H7 (cell line): ENCODE measurements at places on chromosomes 13 and 19. TPM values are rescaled to one million over a fixed set of nuclear protein-coding genes. Genes with fewer than 3 reads are reported as not detected.

Gene STOML3
- not detected in 2 replicates for total RNA-seq

Gene PCDH20
- 0.89 and 1.4 TPM in 2 replicates for total RNA-seq

Gene SHC2
- total RNA-seq = 5.3 and 6.9 TPM in 2 replicates

Gene PLIN4
- total RNA-seq = 0.07 and 0.10 TPM in 2 replicates

DNA sequence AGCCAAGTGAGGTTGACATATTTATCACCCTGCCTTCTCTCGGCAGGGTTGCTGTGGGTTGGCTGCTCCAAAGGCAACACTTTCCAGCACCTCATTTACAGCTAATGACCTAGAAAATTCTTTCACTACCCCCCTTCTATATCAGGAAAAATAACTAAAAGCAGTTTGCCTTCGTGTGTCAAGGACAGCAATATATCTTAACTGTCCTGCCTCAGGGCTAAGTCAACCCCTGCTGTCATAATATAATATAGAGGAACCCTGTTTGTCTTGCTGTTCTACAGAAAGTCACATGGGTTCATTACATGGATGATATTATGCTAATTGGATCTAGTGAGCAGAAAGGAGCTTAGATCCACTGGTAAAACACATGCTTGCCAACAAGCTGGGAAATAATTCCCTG is 28.1 kb upstream of the USP12 start:
- DNase-seq = no peak

DNA sequence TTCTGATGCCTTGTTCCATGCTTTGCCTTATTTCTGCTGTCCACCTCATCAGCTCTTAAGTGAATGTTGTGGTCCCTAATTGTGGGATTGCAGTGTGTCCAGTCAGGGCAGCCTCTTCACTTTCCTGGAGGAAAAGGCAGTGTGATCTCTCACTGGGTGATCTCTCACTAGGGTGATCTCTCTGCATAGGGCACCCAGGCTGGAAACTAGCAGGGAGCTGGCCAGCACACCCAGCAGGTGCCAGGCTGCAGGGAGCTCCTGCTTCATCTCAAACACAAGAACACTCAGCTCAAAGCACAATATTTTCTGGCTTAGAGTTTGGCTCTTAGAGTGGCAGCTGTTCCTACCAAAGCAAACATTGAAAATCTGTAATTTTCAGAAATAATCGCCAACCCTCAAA is 36.5 kb upstream of the TSHZ3 start:
- no peak for DNase-seq

DNA sequence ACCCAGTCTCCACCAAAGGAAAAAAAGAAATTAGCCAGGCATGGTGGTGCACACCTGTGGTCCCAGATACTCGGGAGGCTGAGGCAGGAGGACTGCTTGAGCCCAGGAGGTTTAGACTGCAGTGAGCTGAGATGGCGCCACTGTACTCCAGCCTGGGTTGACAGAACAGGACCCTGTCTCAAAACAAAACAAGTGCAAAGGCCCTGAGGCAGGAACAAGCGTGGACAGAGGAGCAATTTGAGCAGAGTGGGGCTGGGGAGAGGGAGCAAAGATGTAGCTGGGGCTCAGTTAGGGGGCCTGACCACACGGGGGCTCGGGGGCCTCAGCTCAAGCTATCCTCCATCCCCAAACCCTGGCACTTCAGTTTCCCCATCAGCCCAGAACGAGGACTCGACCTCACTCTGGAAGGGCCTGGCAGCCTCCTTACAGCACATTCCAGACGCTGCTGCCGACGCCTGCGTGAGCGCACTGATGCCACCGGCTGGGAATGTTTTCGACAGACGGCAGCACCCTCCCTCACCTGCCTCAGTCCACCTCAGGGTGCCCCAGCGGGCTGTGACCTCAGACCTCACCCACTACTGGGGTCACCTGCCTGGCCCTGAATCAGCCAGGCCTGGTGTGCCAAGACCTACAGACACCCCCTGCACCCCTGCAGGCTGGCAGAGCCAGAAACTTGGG is 1.8 kb upstream of the POLRMT start:
- no peak for DNase-seq

DNA sequence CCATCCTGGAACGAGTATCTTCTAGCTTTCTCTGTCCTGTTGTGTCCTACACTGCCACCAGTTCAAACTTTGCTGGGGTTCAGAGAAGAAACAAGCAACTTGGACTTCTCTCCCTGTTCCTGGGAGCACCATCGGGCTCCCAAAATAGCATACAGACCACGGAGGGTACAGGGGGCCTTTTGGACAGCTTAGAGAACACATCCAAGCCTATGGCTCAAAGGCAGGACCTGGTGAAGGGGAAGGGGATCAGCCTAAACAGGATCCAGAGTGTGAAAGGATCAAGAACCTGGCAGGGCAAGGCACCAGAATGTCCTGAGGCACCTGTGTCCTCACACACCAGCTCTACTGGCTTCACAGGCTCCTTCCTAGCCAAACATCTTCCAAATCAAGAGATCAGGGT is 1336.5 kb downstream of the UQCRFS1 start:
- DNase-seq = no peak

DNA sequence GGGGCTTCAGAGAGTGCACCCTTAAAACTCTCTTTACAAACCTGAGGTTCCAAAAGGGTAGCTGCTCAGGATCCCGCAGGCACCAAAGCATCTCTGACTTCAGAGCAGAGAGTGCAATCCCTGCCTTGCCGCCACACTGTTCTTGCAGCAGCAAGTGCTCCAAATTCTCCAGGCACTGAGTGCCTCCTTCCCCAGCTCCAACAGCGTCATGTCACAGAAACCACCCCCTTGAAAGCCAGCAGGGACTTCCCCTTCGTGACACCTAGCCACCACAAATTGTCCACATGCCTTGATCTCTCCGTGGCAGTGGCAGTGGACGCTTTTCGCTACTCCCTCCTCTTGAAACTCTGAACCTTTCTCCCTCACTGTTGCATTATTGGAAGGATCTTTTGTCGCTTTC is 39.9 kb downstream of the MBNL2 start:
- DNase-seq = no peak

DNA sequence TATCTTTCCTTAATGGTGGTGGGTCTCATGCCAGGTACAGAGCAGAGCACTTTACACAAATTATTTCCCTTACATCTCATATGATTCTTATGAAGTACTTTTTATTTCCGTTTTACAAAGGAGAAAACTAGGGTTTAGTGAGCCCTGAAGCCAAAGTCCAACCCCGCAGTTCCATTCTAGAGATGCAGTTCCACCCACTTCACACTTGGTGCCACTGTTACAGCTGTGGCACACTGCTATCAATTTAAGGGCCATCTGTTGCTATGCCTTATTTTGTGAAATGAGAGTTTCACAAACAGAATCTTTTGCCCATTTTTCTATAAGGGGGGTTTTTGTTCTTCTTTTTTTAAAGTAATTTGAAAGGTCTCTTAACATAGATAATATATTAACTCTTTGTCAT is 12.9 kb downstream of the MIPEP start:
- DNase-seq = peak; percentile 39

DNA sequence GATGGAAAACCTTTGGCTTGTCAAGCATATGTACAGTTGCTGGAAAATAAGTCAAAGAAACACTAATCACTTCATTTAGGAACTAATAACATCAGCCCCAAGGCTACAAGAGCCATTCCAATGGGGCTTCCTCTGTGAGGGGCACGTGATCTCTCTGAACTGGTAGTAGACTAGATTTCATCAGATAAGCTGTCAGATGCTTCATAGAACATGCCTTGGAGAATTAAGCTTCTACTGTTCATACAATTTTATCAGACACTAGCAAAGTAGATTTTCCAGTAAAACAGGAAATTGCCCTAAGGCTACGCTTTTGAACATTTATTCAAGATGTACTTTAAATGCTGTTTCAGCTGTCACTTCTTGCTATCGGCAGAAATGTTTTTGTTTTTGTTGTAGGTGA is 107.8 kb downstream of the EDNRB start:
- DNase-seq = no peak
